Left colon (tissue), 2 donors: ENCODE measurements at places on chromosomes 12 and 14.
A peak's percentile ranks its signal among the peaks of the same experiment; 100 is the strongest.

GRCh38 chr14:80522411-80522810, 311.1 kb upstream of the DIO2 start:
- no peak for DNase-seq

DNA sequence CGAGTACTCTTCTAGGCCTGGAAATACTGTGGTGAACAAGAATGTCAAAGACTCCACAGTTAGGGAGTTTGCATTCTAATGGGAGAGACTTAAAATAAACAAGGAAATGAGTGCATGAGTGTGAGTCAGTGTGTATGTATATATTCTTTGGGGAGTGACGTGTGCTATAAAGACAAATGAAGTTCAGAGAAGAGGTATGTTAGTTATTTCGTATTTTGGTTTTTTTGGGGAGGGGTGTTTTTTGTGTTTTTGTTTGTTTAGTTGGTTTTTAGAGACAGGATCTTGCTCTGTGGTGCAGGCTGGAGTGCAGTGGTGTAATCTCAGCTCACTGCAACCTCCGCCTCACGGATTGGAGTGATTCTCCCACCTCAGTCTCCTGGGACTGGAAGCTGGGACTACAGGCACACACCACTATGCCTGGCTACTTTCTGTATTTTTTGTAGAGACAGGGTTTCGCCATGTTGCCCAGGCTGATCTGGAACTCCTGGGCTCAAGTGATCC, 74.3 kb downstream of the SRGAP1 start:
- DNase-seq = no peak

DNA sequence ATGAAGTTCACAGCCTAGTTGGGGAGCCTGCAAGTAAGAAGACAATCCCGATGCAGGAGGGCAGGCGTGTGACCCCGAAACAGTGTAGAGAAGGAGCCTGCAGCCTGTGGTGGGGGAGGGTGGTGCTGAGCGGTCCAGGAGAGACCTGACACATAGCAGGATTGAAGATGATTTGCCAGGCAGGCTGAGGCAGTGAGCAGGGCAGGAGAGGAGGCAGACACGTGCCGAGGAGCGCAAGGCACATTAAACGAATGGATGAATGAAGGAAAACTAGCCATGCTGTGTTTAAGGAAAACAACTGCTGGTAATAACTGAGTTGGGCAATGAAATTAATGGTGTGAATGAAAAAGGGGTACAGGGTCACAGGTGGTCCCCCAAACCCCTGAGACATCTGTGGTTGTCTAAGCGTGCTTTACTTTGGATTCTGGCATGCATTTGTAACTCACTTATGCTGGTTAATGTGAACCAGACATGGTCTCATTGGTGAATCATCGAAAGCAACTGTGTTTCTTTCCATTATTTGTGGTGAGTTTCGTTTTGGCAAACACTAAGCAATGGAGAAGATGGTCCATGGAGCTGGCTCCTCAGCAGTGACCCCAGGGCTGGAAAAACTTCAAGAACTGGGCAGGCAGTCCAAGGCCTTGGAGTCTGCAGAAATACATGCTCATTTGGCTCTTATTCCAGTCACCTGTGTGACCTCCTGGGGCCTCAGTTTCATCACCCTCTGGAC, 96.9 kb upstream of the EVL start:
- DNase-seq = no peak

DNA sequence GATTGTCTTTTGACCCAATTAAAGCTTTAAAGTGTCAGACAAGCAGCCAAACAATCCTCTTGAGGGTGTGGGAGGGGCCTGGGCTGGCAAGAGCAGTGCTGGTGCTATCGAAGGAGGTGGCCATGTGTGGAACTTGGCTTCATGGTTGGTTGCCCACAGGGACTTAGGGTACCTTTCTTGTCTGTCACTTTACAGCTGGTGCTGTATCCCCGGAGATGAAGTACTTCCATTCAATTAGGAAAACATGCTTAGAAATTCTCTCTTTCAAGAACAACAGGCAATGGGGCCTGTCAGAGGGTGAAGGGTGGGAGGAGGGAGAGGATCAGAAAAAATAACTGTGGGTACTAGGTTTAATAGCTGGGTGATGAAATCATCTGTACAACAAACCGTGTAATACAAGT, 86.5 kb downstream of the DAAM1 start:
- peak; percentile 29 for DNase-seq

GRCh38 chr14:96001866-96002497, 37.2 kb upstream of the C14orf132 start:
- no peak for DNase-seq
